ENCODE measurements at places on chromosomes 13 and 19.

- no peak for DNase-seq
These were observed 51.9 kb downstream of the GARRE1 start for GRCh38 chr19:34306213-34306661.

DNA sequence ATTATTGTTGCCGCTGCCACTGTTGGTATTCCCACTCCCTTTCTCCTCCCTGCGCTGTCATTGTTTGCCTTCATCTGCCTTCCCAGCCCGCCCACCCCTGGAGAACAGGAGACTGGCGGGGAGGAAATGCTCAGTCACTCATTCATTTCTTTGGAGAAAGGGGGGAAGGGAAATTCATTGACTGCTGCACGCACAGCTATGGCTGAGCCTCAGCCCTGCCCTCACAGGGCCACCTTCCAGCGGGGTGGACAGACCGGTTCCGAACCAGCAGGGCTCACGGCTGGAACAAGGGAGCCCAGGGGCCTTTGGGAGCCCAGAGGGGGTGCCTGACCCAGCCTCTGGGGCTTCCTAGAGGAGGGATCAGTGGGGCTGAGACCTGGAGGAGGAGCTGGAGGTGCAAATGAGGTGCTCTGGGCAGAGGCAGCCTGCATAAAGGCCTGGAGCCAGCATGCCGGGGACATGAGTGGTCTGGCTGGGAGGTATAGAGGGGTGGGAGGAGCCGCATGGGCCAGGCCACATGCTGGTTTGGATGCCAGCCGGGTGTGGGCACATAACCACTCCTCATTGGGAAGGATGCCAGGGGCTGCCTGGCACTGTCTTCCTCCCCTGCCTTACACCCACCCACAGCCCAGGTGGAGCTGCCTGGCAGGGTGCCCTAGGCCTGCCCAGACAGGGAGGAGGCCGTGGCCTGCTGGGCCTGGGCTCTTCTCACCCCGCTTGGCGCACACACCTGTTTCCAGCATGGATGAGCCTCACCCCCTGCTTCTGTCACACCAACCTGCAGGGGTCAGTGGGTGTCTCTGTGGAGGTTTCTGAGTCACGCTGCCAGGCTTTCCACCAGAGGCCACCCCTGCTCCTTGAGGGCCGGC is 26.8 kb downstream of the PPP5C start:
- DNase-seq: no peak

- no peak for DNase-seq
These were observed 9.1 kb downstream of the NFIC start for GRCh38 chr19:3375221-3376090.

DNA sequence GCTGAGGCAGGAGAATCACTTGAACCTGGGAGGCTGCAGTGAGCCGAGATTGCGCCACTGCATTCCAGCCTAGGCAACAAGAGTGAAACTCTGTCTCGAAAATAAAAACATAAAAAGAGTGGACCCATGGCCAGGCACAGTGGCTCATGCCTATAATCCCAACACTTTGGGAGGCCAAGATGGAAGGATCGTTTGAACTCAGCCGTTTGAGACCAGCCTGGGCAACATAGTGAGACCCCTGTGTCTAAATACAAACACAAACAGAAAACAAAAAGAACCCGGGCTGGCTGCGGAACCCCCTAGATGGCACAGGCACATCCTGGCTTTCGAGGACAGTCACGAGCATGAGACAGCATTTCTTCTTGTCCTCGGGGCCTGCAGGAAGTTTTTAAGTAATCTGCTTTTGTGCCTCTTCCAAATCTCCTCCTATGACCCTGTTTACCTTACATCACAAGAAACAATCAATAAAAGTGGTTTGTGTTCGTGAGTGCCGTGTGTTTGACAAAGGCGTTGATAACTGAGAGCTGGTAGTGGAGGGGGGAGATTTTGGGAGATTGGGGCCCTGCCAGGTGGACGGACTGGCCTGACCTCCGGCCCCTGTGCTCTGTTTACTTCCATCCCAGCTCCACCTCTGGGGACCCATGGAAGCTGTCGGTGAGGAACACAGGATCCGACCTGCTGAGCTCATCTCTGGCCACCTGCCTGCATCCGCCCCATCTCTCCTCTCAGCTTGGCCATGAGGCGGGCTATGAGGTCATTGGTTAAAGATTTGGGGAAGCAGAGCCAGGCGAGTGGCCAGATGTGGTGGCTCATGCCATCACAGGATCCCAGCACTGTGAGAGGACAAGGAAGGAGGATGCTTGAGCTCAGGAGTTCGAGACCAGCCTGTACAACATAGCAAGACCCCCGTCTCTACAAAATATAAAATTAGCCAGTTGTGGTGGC is 5.9 kb upstream of the GDF15 start:
- DNase-seq: no peak

GRCh38 chr19:10979951-10980381 is 19.1 kb downstream of the SMARCA4 start:
- DNase-seq: no peak

DNA sequence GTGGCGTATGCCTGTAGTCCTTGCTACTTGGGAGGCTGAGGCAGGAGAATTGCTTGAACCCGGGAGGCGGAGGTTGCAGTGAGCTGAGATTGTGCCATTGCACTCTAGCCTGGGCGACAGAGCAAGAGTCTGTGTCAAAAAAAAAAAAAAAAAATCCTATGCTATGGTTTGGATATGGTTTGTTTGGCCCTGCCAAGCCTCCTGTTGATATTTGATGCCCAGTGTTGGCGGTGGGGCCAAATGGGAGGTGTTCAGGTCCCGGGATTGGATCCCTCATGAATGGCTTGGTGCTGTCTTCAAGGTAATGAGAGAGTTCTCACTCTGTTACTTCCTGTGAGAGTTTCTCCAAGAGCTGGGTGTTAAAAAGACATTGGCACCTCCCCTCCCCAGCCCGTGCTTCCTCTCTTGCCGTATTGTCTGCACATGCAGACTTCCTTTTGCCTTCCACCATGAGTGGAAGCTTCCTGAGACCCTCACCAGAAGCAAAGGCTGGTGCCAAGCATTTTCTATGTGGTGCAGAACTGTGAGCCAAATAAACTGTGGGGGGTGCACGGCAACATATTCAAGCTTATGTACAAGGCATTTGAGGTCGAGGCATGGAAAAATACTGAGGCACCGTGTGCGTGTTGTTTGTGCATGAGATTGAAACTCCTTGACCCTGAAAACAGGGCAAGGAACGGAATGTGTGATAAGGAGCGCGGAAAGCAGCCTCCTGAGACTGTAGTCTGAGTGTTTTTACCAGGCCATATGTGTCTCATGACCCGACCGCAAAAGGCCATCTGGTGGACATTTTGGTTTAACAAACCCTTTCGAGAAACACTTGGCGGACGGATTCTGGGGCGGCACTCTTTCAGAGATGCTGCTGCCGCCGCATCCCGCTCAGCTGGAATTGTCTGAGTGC is 7.3 kb downstream of the SIGLEC9 start:
- no peak for DNase-seq

DNA sequence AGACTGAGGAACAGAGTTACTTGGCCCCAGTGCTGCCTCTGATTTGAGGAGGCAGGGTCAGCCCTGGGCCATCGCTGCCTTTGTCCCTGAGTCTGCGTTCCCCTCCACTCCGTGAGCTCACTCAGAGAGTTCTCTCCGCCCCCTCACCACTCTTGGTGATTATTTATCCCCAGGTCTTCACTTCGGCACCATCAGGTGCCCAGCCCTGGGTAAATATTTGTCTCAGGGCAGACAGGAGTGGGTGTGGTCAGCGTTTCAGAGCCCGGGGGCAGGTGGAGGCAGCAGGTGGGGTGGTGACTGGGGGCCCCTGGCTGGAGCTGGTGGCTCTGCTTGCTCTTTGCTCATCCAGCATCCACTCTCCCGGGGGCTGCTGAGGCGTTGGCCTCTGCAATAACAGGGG is 20.6 kb downstream of the PPP1R37 start:
- DNase-seq: no peak

GRCh38 chr13:97798836-97799235 is 154.6 kb upstream of the IPO5 start:
- no peak for DNase-seq

- no peak for DNase-seq
These were observed 9.4 kb downstream of the LTBP4 start for GRCh38 chr19:40610396-40611064.

Measured in GOT3 (cell line).